Activated T-cell treated with anti-CD3 and anti-CD28 coated beads, Interleukin-2, amount 50 U/mL, for 48 hours (primary cell): ENCODE measurements at places on chromosomes 3 and 15.

DNA sequence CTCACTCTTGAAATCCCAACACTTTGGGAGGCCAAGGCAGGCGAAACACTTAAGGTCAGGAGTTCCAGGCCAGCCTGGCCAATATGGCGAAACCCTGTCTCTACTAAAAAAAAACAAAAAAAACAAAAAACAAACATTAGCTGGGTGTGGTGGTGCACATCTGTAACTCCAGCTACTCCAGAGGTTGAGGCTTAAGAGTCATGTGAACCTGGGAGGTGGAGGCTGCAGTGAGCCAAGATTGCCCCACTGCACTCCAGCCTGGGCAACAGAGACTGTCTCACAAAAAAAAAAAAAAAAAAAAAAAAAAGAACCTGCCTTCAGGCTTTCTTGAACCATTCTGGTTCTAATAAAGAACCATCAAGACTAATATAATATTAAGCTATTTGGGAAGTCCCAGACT lies 16.5 kb downstream of the ARPP19 start:
- no peak for DNase-seq

DNA sequence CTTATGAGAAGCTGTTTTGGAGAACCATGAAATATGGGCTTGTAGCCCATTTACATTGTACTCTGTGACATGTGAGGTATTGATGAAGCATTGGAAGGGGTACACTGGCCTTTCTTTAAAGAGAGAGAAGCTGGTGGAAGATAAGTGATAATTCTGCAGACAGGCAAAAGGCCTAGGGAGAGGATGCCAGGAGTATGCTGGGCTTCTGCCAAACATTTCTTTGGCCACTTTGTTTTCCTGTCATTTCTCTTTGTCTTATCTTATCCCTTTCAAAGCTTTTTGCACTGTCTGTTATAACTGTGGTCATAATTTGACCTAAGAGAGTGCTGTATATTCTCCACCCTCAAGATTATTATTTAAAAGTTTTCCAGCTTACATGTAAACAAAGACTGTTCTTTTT lies 109.6 kb upstream of the SEMA6D start:
- no peak for DNase-seq

DNA sequence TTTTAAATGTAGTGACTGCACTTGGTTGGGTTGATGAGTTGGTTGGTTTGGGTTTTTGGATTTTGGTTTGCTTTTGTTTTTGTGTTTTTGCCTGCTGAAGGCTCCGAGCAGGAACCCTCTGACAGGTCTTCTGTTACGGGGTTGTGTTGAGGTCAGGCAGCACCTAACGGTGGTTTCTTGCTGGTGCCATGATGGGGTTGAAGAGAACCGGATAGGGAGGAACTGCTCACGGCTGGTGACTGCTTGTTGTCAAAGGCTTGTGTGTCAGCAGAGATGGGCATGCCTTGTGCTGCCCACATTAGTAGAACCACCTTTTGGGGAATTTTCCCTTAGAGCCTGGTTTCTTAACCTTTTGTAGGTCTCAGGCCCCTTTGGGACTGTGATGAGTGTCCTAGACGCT lies 42.0 kb downstream of the SLC6A6 start:
- no peak for DNase-seq

- no peak for DNase-seq
Measured at GRCh38 chr15:98123834-98124233, 163.3 kb downstream of the ARRDC4 start.

GRCh38 chr15:88616240-88616639 lies 4.9 kb upstream of the AEN start:
- DNase-seq, result no peak

DNA sequence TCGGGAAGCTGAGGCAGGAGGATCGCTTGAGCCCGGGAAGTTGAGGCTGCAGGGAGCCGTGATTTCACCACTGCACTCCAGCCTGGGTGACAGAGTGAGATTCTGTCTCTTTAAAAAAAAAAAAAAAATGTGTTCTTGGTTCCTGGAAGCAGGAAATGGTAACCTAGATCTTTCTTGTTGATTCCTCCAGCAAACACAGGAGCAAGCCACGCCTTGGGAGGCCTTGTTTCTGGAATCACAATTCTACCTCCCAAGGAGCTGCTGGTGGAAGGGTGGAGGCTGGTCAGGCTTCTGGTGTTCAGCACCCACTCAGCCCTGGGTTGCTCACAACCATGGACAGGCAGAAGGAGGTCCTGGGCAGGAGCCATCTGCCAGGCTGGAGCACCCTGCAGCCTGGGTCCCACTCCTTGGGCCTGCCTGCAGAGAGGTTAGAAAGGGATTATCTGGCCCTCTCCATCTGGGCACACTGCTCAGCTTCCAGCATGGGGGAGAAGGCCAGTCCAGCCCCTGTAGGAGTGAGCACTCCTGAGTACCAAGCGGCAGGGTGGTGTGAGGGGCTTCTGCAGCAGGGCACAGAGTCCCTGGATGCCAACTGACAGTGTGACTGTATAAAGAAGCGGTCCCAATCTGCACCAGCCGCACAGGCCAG lies 65.6 kb downstream of the ABTB1 start:
- no peak for DNase-seq

DNA sequence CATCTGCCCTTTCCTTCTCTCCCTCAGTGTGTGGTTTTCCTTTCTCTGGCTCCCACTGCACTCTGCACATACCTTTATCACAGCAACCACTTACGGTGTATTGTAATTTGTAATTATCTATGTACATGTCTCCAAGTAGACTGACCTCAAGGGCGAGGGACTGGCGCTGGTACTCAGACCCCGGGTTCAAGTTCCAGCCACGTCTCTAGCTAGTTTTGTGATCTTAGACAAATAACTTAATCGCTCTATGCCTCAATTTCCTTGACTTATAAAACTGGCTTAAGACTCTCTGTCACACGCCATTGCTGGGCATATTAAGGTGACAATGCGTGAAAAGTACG lies 607 bp upstream of the SENP2 start:
- DNase-seq, result no peak

DNA sequence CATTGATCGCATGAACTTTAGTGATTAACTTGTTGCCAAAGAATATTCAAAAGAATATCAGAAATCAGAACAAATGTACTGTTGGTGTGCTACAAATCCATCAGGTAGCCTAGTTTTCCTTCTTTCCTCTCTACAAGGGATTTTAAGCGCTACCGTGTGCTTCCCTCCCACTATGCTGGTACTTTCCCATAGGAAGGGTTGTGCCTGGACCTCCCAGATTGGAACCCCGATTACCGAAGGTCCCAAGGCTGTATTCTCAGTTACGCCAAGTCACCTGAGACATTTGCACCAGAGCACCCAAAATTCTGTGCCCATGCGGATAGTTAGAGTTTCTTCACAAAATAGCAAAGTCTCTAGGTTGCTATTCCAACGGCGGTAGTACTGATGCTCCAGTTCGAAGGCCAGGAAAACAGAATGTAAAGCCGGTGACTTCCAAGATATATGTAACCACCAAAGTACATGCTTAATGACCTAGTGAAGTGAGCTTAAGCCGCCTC lies 23.4 kb upstream of the GATM start:
- DNase-seq, result no peak
